ENCODE measurements at places on chromosomes 1 and 21.

GRCh38 chr1:157198619-157199420, 60.6 kb upstream of the ETV3 start:
- DNase-seq = no peak

GRCh38 chr1:202954057-202954745, 3.9 kb downstream of the ADIPOR1 start:
- DNase-seq = no peak

- no peak for DNase-seq
Measured at GRCh38 chr1:22124592-22125229, 18.2 kb downstream of the WNT4 start.

DNA sequence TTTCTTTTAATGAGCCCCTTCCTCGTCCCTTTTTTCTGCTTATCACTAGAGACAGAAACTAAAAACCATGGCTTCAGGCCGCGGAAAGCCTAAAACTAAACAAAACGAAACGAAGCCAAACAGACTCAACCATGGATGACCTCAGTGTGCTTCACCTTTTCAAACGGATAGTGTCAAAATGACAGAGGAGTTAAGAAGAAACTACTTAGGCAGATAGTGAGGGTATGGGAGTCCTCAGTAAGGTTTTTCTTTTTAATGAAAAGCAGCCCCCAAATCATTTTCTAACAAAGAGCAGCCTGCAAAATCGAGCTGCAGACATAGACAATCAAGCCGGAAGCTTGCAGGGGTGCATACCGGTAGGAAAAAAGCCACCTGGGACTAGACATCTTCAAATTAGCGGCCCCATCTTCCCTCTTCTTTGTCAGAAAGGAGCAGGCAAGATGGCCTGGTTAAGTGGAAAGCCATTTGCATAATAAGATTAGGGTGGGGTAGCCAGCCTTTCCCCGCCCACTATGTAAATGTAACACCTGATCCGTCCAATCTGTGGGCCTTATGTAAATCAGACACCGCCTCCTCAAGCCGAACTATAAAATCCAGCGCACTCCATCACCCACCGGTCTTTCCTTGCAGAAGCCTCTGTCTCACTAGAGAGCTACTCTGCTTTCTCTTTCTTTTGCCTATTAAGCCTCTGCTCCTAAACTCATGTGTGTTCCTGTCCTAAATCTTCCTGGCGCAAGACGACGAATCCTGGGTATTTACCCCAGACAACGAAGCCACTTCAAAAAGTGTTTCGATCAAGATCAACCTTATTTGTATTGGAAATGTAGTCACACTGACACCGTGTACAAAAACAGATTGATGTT, 6.2 kb upstream of the ERO1B start:
- no peak for DNase-seq

DNA sequence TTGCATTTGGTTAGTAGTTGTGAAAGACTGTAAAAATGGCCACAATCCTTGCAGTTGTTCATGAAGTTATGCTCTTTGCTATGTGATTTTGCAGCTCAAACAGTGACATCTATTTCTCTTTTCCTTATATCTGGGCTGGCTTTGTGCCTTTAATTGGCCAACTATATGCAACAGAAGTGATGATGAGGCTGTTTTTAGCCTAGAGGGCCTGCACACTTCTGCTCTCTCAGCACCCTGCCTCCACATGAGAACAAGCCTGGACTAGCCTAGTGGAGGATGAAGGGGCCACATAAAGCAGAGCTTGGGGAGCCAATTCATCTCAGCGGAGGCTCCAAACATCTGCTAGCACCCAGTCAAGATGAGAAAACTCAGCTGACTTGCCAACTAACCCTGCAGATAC, 339.8 kb downstream of the OMA1 start:
- no peak for DNase-seq

DNA sequence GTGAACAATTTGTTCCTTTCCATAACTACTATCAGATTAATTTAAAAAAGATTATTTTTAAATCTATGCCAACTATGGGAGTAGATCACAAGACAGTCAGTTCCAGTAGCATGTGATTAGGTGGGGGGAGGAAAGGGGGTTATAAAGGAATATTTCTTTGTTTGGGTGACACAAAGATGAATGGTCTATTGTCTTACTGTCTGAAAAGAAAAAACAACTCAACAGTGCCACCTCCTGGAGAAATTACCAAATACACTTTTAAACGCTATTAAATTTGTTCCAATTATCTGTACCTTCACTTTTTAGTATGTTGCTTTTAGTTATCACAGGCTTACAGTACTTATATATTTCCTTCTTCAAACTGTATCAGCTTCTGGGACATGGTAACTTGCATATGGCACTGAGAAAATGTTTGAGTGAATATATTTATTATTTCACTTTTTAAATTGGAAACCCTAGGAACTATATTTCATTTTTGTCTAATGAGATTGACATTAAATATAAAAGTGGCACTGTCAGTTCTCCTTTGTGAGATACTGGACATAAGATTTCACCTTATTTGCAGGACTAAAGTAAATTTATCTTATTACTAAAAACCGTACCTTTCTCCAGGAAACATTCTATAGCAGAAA, 1.7 kb upstream of the SORT1 start:
- DNase-seq = no peak
